ENCODE measurements at places on chromosomes 1 and 21. TPM values are rescaled to one million over a fixed set of nuclear protein-coding genes. Genes with fewer than 3 reads are reported as not detected.

The SLC9A1 gene
- total RNA-seq, result 10.4 TPM

The RBM11 gene
- 0.17 TPM for total RNA-seq

The TSPAN2 gene
- 0.66 TPM for total RNA-seq

The MAP3K21 gene
- 0.51 TPM for total RNA-seq

The REN gene
- total RNA-seq, result 0.17 TPM

The MRPL20 gene
- 80.1 TPM for total RNA-seq

The SLC25A34 gene
- total RNA-seq, result 0.77 TPM

Measured in fibroblast of lung (primary cell).